LHCN-M2 (cell line): ENCODE measurements at places on chromosomes 5 and 9.

DNA sequence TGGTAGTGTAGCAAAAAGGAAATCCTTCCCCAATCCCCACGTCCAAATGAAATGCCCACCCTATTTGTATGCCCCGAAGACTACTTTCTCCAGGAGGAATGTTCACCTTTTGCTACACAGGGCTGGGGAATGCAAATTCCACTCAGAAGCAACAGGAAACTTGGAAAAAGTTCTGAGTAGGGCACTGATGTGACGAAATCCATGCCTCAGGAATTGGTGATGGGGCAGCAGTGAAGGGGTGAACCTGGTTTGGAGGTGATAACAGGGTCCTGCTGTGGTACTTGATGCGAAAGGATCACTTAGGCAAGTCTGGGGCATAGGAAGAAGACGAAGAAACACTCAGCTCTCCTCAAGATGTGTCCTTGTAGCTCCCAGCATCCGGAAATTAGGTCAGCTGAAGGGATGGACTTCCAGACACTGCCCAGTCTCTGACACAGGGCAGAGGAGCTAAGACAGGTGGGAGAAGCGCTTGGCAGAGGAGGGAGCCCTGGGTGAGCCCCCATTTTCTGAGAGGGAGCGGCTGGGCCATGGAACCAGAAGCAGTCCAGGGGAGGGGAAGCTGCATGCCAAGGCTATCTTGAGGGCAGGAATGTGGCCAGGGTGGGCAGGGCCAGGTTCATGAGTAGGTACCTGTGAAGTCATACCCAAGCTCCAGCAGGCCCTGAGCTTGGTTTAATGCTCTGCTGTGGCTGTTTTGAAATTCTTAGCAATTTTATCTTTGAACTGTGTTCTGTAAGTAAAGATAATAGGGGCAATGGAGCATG lies 22.2 kb upstream of the MVB12B start:
- no peak for DNase-seq

DNA sequence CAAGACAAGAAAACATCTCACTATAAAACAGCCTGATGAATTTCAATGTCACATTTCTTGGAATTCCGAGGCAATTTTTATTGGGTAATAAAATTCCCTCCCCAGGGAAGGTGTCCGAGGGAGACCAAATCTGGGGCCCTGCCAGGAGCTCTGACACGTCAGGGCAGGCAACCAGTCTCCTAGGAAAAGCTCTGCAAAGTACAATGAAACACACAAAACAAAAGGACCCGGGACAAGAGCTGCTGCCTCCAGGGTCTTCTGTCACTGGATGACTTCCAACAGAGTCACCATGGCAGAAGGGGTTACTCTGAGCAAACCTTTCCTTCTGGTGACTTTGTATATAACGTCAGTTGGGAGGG lies 50.8 kb downstream of the SAXO1 start:
- DNase-seq, result no peak

DNA sequence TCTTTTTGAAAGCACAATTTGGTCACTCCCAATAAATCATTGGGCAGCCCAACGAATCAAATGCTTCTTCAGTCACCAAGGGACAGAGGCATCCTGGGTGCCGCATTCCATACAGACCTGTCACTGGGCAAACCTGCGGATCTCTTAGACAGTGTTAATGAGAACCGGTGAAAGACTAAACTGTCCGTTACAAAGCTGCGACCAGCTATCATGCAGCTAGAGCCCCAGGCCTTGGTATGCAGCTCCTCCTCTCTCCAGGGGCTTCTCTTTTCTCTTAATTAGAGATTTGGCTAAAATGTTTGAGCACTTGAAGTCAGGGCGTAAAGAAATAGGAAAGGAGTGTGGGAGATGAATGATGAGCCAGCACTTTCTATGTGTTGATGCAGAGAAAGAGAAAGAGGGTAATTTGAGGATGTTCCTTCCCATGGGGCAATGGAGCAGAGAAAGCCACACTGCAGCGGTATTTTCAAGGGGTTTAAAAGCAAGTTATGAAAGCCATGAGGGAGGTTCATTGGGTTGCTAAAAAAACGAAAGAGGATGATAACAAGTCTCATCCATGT lies 175.3 kb downstream of the RFK start:
- DNase-seq, result no peak

- no peak for DNase-seq
Measured at GRCh38 chr5:137753691-137754187, 424 bp downstream of the HNRNPA0 start.

- DNase-seq, result no peak
Measured at GRCh38 chr9:131098391-131099101, 2.2 kb downstream of the AIF1L start.

- no peak for DNase-seq
Measured at GRCh38 chr9:130129432-130130061, 42.7 kb upstream of the NCS1 start.

DNA sequence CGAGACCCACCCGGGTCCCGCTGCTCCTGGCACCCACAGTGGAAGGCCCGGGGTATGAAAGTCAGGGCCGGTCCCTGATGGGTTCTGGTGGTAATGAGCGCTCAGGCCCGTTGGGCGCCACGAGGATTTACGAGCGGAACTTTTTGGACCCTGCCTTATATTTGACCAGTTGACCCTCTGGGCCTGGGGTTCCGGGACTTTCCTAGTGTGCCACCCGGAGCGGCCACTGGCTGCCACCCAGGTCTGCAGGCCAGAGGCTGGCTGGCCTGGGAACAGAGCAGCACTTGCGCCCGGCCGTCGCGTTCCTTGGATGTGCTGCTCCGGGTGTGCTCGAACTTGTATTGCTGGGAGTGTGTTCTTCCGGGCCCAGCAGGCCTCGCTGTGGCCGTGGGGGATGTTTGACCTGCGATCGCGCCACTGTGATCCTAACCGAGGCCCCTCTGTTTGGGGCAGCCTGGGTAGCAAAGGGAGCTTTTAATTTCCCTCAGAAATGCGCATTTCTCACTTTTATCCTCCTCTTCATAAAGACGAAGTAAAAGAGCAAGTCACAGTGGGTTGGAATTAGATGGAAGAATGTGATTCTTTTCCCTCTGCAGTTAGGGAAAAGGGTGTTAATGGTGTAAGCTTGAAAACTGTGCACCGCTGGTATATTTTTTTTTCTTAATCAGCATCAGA lies 1.2 kb downstream of the F2RL1 start:
- no peak for DNase-seq

DNA sequence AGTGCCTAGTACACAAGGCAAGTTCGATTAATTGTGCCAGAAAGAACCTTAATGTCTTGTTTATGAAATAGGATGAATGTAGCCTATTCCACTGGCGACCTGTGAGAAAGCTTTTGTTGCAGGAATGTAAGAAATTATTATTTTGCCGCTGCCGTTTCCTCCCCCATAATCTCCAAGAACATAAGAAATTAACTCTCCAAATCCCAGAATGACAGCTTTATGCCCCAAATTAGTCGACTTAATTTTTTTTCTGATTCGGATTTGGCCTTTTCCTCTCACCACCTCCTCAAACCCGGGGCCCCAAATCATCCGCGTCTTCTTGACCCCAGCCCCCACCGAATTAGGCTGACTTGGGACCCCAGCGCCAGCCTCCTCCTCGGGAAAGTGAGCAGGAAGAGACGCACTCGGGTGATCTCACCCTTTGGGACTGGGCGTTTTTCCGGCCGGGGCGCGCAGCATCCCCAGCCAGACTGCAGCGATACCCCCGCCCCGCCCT lies 682 bp upstream of the SPTAN1 start:
- DNase-seq, result no peak

DNA sequence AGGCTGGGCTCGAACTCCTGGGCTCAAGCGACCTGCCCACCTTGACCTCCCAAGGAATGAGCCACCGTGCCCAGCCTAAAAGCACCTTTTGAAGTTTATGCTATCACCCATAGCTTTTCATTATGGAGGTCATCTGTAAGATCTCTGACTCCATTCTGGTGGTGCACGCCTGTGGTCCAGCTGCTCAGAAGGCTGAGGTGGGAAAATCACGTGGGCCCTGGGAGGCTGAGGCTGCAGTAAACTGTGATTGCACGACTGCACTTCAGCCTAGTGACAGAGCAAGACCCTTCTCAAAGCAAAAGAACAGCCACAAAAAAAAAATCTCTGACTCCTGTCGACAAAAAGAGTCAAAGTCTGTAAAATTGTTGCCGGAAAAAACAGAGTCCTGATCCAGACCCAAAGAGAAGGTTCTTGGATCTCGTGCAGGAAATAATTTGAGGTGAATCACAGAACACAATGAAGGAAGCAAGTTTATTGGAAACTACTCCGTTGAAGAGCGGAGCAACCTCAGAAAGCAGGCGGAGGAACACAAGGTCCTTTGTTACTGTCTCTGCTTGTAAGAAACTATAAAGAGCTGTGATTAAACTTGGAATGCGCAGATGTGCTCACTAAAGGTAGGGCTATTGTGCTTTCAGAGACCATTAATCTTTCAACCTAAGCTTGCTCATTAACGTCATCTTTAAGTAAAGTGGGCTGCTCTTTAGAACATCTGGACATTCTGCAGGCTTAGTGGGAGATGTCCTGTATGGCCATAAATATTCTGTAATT lies 2.0 kb upstream of the HAUS6 start:
- DNase-seq, result no peak

DNA sequence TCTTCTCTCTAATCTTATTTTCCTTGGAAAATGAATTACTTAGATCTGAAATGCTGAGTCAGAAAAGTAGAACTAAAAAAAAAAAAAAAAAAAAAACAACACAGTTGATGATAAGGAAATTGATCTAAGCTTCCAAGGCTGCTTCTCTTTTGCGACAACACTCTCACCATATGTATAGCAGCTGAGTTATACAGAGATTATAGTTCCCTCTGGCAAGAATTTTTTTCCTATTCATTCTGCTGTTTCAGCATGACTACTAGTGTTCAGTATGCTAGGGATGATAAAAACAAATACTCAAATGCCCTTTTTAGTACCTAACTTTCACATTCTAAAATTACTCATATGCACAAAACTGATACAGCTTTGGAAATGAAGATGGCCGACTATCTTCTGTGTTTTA lies 267.3 kb downstream of the MLLT3 start:
- DNase-seq, result peak; percentile 81

DNA sequence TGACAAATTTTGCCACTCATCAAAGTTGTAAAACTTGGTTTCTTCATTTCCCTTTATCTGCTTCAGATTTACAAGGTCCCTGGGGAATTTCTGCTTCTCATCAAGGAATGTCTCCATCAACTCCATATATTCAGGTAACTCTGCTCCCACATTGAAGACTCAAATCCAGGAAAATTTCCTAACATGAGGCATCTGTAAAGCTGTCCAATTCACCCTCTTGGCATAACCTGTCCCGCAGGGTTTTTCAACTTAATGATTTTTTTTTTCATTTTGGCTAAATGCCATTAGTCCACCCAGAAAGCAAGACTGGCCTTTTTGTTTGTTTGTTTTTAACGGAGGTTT lies 50.2 kb upstream of the SLC30A5 start:
- no peak for DNase-seq

GRCh38 chr5:38393636-38394035 lies 135.3 kb downstream of the EGFLAM start:
- DNase-seq, result no peak

DNA sequence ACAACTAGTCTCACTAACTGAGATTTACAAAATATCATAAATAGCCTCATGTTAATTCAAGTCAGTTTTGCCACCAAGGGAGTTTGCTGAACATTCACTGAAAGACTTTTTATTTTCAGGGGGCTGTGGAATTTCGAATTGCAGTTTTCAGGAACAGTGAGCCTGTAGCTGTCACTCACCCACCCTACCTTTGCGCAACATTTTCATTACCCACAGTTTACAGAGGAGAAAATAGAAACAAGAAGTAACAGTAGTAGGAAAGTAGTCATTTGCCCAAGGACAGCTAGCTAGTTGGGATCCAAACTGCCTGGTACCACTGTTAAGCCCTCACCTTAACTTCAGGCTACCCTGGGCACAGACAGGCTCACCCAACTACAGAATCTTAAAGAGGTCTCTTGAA lies 154.1 kb downstream of the ADAMTS12 start:
- no peak for DNase-seq
